ENCODE measurements at places on chromosomes 5 and 9.

DNA sequence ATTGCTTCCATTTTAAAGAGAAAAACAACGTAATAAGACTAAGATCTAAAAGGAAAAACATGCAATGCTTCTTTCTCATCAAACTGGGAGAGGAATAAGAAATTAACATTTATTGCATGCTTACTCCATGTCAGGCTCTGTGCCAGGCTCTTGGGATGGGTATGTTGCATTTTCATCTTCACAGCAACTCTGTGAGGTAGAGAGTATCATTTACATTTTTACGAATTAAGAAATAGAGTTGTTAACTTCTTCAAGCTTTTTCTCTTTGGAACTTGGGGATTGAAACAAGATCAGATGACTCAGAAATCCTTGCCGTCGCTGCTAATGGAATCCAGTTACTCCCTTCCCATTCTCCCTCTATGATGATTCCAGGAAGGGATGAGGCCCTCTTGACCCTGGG is 39.5 kb downstream of the PDE8B start:
- no peak for DNase-seq

DNA sequence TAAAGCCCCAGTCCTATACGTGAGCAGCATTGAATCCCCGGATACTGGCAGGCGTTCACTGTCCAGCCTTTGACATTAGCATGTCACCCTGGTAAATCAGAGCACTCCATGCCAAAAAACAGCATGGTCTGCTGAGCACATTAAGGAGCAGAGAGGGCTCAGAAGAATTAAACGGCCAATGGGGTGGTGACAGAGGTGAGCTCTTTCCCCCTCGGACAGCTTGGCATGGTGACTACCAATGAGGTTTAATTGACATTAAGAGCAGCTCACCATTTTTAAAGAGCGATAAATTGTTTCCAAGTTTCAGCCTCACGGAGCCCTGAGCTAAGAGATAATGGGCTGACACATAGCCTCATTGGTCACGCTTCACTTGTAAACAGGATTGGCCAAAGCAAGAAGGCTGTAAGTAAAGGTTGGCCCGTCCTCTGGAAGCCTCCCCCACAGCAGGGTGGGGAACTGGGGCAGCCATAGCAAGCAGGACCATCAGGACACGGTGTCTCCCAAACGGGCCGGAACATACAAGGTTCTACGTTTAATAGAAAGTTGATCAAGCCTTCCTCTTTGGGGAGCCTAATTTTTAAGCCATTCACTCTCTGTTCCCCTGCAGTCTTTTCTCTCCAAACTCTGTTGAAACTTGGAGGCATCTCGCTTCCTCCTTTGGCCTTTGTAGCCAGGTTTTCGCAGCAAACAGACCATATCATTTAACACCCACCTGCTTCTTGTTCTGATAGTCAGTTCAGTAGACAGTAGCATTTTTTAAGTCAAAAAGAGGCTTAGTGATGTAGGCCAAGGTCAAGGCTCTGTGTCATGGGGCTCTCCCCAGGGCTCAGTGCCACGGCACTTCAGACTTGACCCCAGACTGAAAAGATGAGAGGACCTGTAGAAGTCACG is 25.9 kb downstream of the QRFP start:
- DNase-seq: no peak

GRCh38 chr5:168578538-168579487 is at the start of gene PANK3:
Gene PANK3, minus strand, starts transcription at chr5:168579368. Its CDS starts 85 bp downstream, at chr5:168579283.
- DNase-seq: peak; percentile 32

- DNase-seq: no peak
Observed at GRCh38 chr9:105881021-105881420, 186.7 kb downstream of the TMEM38B start.

- peak; percentile 34 for DNase-seq
Observed at GRCh38 chr9:131839281-131840084, 99.6 kb upstream of the RAPGEF1 start.

DNA sequence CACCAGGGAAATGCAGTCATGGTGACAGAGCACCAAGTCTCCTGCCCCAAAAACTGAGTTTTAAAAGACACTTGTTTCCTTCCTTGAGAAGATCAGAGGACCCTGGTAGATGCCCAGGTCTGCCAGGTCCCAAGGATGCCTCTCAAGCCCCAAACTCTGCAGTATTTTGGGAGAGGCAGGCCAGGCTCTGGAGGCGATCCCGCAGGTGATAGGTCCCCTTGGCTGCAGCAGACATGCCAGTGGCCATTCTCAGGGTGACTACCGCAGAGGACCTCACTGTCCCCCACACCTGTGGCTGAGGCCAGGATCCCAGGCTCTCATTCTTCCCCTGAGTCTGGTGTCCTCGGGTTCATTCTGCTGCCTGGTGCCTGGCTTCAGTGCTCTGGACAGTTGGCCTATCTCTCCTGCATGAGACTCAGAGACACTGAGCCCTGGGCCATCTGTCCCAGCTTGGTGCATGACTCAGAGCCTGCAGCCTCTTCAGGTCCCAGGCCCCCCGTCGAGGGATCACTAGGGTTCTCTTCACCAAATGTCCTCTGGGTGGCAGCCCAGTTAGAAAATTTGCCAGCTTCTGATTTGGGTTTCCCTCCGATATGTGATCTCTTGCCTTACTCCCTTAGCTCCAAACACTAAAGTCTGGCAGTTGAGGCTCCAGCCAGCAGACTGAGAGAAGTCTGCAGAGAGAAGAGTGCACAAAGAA is 59.7 kb upstream of the GARNL3 start:
- DNase-seq: no peak

- DNase-seq: peak; percentile 59
Observed at GRCh38 chr9:78363221-78363620, 66.3 kb downstream of the PSAT1 start.

- DNase-seq: no peak
Observed at GRCh38 chr9:77830618-77831285, 182.6 kb upstream of the GNA14 start.

DNA sequence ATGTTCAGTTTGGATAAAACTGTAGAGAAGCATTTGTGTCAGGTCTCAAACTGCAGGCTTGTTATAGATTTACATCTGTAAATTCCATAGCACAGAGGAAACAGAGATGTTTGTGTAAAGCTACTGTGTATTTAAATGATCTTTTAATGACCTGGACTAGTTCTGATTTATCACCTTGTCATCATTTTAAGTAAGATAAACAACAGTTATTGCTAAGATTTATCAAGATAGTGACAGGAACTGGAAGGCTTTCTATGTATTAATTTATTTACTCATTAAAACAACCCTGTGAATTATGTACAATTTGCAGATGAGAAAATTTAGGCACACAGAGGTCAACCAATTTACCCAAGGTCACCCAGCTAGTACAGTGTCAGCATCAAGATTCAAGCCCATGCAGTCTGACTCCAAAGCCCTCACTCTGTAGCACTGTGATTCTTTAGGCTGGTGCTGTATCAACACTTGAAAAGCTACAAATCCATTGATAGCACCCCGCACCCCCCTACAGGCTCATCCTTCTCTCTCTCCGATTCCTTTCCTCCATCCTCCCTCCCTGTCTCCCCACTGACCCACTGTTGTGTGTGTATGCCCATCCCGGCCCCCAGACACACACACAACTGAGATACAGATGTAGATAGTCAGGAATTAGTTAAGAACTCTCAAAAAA is 184.5 kb downstream of the FBN2 start:
- DNase-seq: no peak

GRCh38 chr9:120949290-120949689 is 22.7 kb upstream of the TRAF1 start:
- DNase-seq: no peak

DNA sequence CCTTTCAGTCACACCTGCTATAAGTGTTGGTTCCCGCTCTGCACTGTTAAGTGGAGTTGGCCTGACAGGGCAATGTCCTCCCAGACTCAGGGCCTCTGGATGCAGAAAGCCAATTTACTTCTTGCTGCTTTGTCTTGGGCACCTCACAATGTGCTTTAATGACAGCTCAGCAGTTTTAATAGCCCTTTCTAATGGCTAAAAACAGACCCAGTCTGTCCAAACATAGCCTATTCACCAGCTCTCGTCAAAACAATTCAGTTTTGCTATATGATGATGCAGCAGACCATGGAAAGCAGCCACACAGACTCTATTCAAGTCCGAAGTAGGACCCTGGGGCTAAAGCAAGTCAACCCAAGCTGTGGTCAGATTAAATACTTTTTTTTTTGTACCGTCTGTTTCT is 529.1 kb upstream of the SEMA6A start:
- DNase-seq: no peak

- DNase-seq: no peak
Observed at GRCh38 chr5:1204693-1205242, 3.4 kb downstream of the SLC6A19 start.

DNA sequence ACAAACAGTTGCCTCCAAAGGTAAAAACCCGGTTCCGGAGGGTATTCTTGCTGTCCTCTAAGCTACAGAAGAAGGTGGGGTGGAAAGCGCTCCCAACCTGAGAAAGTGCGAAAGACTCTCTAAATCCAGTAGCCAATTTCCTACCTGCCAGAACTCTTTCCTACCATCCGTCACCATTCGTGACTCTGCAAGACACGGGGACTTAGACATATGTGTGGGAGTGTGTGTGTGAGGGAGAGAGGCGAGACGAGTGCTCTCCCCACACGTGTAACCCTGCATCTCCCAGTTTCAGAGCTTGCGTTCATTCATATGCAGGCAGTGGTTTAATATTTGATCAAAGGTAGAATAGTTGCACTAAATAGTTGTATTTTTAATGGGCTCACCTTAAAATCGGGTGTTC is 473 bp upstream of the GABRA1 start:
- no peak for DNase-seq

DNA sequence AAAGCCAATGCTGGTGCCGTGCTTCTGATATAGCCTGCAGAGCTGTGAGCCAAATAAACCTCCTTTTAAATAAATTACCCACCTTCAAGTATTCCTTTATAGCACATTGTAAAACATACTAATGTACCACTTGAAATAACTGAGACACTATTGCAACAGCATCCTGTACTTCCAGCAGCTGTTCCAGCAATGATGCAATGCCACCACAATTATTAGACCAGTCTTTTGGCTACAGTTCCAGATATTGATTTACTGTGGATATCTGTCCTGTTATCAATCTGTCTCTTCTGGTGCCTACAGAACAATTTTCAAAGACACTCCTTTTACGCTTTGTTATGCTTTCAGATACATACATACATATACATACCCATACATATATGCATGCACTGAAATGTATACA is 567.9 kb downstream of the TAF11L14 start:
- no peak for DNase-seq

GRCh38 chr5:6222121-6222520 is 156.2 kb downstream of the MED10 start:
- no peak for DNase-seq

GRCh38 chr5:158203261-158203660 is 344.3 kb upstream of the CLINT1 start:
- DNase-seq: no peak

DNA sequence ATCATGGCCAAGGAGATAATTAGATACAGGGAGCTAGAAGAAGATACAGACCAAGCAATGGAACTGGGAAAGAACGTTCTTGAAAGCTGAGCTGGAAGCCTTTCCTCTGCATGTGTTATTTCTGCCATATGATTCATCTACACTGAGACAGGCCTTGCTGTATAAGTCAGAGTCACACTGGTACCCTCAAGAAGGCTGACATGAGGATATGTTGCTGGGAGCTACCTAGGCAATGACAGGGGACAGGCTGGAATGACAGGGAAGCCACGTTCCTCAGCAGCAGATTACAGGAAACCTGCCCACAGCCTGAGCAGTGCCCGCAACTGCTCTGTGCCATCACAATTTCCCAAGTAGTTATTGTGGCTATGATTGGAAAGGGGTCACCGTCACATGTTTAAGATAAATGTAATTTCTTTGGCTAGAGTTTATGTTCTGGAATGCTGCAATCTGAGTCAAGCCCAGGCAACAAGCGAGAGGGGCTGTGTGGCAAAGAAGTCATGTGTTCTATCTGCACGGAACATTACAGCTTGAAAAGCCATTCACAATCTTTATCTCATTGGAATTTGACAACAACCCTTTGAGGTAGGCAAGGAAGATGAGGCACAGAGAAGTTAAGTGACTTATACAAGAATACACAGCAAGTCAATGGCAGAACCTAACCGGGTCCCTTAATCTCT is 108.2 kb downstream of the TTLL11 start:
- peak; percentile 77 for DNase-seq

GRCh38 chr9:127140181-127140580 is 17.7 kb upstream of the ANGPTL2 start:
- no peak for DNase-seq

DNA sequence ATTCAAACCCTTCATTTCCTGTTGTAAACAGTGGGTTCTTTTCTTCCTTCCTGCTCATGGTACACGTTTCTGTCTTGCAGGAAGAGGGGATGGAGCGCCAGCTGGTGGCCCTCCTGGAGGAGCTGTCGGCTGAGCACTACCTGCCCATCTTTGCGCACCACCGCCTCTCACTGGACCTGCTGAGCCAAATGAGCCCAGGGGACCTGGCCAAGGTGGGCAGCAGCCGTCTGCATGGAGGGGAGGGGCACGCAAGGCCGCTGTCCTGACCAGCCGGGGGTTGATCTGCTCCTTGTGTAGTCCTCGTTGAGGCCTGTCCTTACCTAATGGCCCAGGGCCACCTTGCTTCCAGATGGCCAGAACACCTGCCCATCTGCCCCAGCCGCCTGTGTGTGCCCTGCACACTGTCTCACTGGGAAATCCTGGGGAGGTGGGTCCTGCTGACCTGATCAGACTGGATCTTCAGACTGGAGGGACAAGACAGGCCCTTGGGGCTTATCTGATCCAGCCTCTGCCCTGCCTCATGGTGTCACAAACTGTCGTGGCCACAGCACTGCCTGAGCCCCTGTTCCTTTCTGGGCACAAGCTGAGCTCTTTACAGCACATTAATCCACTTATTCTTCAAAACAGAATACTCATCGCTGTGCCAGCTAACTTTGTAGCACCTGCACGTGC is 44.7 kb downstream of the LRSAM1 start:
- DNase-seq: no peak

GRCh38 chr9:37706290-37706689 is 47.3 kb upstream of the TRMT10B start:
- peak; percentile 6 for DNase-seq

- peak; percentile 99 for DNase-seq
Observed at GRCh38 chr5:178502401-178503100, 87.6 kb downstream of the COL23A1 start.

- DNase-seq: no peak
Observed at GRCh38 chr5:157934600-157934999, 75.7 kb upstream of the CLINT1 start.

DNA sequence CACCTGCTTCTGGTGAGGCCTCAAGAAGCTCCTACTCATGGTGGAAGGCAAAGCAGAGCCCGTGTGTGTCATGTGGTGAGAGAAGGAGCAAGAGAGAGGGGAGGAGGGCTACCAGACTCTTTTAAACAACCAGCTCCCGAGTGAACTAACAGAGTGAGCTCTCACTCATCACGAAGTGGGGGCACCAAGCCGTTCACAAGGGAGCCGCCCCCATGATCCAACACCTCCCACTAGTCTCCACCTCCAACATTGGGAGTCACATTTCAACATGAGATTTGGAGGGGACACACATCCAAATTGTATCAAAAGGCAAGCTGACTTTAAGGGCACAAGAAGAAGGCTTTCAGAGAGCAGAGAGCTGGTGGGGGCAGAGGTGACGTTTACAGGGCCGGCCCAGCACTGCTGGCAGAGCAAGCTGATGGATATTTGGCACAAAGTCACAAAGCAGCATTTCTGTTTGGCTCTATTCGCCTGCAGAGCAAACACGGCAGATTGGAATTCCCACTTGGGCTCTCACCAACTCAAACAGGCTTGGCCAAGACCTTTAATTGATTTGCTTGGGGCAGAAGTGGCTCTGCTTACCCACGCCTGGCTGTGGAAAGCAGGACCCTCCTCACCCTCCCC is 20.0 kb downstream of the PITX1 start:
- no peak for DNase-seq

Data from GM04503 (cell line).